HFFc6 (cell line): ENCODE measurements at places on chromosomes 16 and 17.

DNA sequence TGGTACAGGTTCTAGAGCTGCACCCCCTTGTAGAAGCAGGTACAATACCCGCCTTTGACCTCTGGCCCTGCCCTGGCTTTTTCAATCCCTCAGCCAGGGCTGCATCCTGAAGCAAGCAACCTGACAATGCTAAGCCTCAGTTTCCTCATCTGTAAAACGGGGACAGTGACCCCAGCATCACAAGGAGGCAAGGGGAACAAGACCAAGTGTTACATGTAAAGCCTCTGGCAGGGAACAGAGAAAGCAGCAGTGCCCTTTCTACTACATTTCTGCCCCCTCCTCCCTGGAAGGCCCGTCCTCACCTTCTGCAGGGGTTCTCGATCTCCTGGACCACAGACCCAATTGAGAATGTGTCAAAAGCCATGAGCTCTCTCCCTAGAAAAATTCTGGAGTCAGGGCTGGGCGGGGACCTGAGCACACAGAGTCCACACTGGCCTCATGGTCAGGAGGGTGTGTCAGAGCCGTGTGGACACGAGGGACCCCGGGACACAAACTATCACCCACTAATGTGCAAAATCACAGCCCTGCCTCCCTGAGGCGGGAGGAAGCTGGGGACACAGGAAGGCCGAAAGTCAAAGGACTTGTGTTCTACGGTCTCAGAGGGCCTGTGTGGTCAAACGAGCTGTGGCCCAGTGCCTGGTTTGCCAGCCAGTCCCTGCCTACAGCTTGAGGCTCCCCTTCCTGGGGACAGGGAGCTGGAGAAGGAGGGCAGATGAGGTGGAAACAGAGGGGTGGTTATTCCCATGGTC lies 27.5 kb downstream of the LRRC75A start:
- no peak for DNase-seq

DNA sequence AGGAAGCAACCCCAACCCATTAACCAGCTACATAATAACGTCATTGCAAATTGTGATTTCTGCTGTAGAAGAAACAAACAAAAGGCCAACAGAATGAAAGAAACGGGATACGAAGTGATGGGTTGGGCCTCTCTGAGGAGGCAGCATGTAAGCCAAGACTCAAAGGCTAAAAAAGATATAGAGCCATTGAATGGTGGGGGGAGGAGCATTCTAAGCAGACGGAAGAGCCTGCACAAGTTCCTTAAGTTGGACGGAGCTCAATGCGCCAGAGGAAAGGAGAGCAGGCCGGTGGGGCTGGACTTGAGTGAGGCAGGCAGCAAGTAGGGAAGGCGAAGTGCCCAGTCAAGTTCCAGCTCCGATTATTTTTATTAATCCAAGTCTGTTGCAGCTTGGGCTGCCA lies 160.3 kb downstream of the SHISA9 start:
- DNase-seq, result no peak

GRCh38 chr17:82874011-82874835 lies 34.4 kb upstream of the ZNF750 start:
- no peak for DNase-seq

GRCh38 chr16:29745853-29746345 lies at the start of gene C16orf54:
C16orf54 (minus strand) TSS chr16:29745990; CDS start chr16:29744951, 1,039 bp downstream.
- no peak for DNase-seq

GRCh38 chr17:11539637-11540036 lies 58.6 kb upstream of the DNAH9 start:
- DNase-seq, result no peak

DNA sequence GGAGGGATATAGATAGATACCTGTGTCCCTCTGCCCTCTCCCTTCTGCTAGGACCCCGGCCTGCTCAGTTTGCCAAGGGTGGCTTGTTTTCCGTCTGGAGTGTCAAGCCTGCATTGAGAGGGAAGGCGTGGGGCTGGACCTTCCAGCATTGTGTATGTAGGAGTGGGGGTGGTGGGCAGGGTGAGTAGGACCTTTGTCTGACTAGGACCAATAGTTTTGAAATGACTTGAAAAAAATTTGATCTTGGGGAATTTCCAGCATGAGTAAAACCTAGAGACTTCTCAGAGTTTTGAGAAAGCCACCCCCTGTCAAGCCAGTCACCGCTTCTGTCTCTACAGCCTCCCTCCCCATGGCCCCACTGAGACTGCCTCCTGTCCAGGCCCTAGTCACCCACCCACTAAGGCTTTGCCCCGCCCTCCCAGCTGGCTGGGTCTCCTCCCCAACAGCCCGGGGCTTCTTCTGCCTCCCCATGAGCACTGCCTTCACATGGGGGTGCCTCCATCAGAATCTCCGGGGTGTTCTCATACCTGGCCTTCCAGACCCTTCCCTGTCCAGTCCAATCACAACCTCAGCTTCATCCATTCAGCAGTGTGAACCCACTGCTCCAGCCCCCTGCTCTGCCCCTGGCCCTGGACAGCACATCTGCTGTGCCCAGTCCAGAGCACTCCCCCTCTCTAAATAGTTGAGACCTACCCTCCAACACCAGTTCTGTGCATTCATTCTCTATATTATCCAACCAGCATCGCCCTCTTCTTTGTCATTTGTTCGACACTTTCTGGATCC lies 207.0 kb downstream of the MSI2 start:
- DNase-seq, result peak; percentile 87

- DNase-seq, result no peak
Observed at GRCh38 chr16:88058136-88058535, 106.9 kb downstream of the BANP start.

- peak; percentile 39 for DNase-seq
Observed at GRCh38 chr17:20187049-20187448, 177.9 kb downstream of the SPECC1 start.

DNA sequence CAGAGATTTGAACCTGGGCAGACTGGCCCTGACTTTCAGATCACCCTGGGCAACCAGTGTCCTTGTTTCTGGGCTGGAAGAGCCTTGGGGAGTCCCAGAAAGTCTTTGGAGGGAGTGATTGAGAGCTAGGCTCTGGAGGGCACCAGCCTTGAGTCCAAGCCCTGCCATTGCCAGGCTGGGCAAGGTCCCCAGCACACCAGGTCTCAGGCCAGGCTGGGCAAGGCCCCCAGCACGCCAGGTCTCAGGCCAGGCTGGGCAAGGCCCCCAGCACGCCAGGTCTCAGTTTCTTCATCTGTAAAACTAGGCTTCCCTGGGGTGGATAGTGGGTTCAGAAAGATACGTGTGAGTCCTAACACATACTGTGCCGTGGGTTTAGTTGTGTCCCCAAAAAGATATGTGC lies 135.0 kb downstream of the IRF8 start:
- DNase-seq, result no peak

DNA sequence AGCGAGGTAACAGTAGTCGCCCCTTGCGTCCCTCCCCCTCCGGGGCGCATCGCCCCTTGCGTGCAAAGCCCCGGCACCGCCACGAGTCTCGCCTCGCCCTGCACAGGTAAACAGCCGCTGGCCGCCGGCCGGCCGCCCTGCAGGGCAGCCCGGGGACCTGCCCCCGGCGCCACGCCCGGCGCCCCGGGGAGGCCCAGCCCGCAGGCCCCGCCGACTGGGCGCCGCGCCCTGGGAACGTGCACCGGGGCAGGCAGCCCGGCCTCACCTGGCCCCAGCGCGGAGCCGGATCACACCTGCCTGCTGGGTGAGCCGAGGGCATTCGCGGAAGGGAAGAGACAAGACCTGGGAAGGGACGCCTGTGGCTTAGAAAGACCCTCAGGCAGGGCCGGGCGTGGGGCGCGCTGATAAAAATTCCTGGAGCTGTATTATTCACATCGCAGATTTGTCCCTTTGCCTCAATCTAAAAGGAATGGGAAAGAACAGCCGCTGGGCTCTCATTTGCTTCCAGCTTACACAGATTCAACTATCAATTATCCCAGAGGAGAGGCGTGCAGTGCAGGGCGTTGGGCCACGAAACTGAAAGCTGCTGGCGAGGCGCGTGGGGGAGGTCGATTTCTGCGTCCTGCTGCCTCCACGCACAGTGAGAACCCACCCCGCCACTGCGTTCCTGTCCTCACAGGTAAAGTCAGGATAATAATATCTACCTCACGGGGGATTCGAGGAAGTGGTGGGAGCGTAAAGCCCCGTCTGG lies 451.9 kb downstream of the SLC39A11 start:
- DNase-seq, result no peak

GRCh38 chr17:79834565-79835469 lies 4.4 kb downstream of the CBX4 start:
- no peak for DNase-seq

- DNase-seq, result peak; percentile 52
Observed at GRCh38 chr17:40415390-40415789, 2.3 kb downstream of the TOP2A start.

GRCh38 chr16:85582229-85582991 lies 30.7 kb upstream of the GSE1 start:
- DNase-seq, result peak; percentile 57

- DNase-seq, result no peak
Observed at GRCh38 chr16:86245895-86246294, 264.4 kb upstream of the FOXF1 start.

- peak; percentile 66 for DNase-seq
Observed at GRCh38 chr16:80804056-80804525, 307 bp downstream of the CDYL2 start.

DNA sequence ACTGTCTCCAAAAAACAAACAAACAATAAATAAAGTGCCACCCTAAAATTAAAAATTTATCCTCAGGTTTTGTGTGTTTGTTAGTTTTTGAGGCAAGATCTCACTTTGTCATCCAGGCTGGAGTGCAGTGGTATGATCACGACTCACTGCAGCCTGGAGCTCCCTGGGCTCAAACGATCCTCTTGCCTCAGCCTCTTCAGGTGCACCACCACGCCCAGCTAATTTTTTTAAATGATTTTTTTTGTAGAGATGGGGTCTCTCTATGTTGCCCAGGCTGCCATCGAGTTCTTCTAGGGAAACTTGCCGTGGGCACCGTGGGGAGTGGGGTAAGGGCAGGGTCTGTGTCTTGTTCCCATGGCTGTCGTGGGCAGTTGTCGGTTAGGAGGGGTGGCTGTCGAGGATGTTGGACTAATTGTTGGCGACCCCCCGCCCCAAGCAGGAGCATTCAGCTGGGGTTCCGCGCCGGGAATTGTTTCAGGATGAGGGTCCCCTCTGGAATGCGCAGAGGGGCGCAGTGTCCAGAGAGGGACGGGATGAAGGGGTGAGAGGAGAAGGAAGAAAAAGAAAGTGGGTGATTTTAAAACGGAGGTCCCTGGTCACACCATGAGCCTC lies 1.1 kb upstream of the RNF213 start:
- DNase-seq, result peak; percentile 17

GRCh38 chr16:2507052-2507659 lies 6.6 kb upstream of the ATP6V0C start:
- no peak for DNase-seq

DNA sequence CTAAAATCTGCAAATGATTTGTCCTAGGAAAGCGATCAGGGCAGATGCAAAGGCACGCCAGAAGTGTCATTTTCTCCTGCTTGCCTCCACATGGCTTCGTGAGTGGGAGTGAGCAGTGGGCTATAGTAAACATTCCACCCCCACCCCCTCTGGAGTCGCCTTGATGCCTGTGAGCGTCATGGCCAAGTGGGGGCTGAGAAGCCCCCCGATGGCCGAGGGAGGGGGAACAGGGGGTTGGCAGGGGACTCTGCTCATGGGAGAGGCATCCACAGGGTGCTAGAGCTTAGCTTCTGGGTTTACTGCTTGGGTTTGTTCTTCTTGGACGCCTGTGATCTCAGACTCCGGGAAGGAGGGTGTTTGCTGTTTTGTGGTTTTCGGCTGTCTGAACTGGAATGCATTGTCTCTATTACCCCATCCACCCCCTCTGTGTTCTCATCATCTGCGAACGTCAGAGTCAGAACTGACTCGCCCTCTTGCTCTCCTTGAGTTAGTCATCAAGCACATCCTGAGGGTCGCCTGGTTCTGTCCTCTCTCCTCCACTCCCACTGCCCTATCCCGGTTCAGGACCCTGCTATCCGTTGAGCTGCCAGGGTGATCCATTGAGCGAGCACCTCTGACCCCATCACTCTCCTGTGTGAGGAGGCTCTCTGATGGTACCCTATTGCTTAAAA lies 15.4 kb downstream of the TNS4 start:
- peak; percentile 98 for DNase-seq
